ENCODE measurements at places on chromosomes 12 and 14.

- no peak for DNase-seq
Measured at GRCh38 chr14:35231207-35231760, 60.9 kb upstream of the PSMA6 start.

GRCh38 chr14:83320837-83321236 lies 1787.2 kb upstream of the SEL1L start:
- no peak for DNase-seq

- no peak for DNase-seq
Measured at GRCh38 chr12:62805517-62805916, 129.4 kb downstream of the PPM1H start.

- DNase-seq: no peak
Measured at GRCh38 chr14:68469208-68469713, 323.6 kb downstream of the ZFP36L1 start.

GRCh38 chr12:25988505-25988904 lies 30.0 kb downstream of the RASSF8 start:
- no peak for DNase-seq

DNA sequence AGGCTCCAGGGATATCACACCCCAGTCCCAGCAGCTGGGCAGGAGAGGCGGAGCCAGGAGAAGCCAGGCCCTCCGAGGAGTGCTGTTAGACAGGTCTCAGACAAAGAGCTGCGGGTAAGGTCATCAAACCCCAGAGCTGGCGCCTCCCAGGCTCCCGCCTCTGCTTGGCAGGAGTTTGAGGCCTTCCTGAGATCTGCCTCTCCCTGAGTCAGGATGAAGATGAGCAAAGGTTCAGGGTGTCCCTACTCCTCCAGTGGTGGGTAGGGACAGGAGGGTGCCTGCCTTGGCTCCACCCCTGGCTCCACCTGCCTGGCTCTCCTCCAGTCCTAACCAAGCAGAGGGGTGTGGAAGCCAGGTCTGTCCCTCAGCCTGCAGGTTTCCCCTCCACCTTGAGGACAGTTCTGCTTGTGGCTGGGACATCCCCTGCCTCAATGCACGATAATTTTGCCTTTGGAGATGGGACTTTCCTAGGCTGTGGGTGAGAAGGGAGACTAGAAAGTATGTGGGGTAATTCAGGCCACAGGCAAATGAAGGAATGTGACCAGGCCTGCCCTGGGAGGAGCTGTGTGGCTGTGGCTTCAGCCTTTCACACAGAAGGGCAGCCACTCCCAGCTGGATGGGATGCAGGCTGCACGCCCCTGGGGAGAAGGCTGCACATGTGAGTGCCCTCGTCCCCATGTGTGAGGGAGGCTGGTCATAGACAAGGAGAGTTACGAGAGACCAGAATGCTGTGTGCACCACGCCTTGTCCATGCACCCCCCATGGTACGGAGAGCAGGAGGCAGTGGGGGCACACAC lies 2.2 kb downstream of the PLEKHG6 start:
- DNase-seq: peak; percentile 42

DNA sequence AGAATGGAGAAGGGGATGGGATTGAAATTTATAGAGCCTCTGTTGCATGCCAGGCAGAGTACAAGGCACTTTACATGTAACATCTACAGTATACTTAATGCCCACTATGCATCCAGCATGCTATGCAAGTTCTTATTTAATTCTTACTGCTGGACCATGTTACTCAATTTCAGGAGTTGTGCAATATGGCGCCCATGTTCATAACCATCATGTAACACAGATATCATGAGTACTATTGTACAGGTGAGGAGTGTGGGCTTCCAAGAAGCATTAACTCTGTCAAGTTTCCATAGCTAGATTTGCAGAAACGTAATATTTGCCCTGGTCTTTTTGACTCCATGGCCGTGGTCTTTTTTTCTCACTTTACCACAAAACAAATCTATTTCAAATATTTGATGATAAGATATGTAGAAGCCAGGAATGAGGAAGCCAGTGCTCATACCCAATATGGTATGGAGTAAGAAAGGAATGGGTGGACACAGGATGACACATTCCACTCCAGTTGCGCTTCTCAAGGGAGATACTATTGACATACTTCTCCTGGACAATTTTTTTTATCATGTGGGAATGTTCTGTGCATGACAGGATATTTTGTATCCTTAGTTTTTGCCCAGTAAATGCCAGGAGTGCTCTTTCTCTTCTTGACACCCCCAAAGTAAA lies 191.8 kb downstream of the C12orf75 start:
- no peak for DNase-seq

- DNase-seq: no peak
Measured at GRCh38 chr14:60840313-60840712, 105.8 kb downstream of the MNAT1 start.

DNA sequence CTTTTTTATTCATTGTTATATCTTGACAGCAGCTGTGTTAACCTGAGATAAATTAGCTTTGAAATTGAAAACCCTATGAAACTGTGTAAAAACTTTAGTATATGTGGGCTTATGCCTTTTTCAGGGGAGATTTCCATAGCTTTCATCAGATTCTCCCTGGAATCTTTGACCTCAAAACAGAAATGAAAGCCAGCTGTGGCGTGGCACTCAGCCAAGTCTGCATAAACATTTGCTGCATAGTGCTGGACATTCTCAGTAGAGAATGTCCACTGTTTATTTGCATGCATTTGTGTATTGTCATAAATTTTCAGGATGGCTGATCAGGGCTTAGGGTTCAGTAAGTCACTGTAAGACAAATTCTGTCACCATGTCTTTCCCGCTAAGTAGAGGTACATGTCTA lies 115.3 kb upstream of the NAP1L1 start:
- no peak for DNase-seq

- no peak for DNase-seq
Measured at GRCh38 chr14:103404920-103405319, 19.7 kb downstream of the MARK3 start.

DNA sequence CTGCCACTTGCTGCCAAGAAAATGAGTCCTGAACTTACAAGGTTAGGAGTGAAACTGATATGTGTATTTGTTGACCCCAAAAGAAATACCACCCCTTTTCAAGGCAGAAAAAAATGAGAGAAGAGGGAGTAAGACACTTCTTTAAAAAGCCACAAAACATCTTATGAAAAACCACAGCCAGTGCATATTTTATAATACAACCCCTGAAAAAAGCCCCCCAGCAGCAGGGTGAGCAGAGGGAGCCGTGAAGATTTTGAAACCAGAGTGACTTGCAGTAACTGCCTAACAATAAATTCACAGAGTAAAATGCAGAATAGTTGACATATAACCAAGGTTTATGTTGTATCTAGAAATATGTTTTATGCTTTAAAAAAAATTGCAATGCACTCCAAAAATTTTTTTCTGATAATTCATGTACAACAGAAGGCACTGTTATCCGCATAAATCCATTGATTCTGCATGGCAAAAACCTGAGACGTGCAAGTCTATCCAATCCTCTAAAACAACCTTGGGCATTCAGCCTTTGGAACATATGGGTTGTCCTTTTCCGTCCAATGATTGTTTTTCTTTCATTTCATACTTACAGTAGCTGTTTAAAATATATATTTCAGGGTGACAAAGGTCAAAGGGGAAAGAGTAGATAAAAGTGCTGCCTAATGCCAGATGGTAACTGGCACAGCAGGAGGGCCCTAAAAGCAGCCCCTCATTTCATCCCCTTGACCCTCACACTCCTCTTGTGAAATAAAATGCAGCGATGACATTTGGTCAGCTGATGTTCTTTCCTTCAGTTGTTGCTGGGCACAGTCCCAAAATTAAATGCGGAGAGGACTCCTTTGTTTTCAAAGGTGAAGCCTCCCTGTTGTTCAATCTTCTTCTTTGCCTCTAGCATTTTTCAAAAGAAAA lies 65.3 kb downstream of the IPO8 start:
- DNase-seq: no peak

DNA sequence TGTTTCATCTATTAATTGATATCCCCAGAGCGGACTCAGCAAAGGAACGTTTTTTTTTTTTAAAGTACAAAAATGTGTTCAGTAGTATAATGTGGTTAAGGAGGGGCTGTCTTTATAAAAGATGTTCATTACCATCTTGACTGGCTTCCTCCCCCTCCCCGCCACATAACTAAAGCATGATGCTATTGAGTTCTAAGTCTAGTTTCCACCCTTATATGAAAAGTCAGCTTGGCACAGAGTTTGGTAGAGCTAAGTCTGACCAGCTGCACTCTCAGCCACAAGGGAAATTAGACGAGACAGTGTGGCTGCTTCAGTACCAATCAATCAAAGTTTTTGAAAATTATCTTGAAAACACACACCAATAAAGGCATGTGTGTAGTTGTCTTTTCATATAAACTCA lies 1.9 kb upstream of the MYBPC1 start:
- DNase-seq: no peak

DNA sequence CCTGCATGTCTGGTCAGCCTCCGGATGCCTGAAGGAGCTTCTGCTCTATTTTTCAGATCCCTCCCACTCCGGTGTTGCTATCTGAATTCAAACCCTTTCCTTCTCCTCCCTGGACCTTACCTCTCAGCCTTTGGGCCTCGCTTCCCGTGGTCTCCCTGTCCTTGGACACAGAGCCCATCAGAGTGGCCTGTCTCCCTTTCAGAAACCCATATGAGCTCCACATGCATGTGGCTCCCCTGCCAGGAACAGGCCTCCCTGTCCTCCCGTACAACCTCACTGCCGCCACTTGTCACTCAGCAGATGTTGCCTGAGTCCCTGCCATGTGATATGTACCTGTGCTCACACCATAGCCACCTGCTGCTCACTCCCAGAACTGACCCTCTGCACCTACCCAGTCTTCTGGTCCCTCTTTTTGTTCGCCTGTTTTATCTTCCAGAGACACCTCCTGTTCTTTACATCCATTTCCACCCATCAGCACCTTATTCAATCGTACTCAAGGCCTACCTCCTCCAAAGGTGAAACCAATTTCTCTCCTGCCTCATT lies 182.5 kb downstream of the ZFP36L1 start:
- DNase-seq: no peak

GRCh38 chr14:42911642-42912041 lies 1305.0 kb downstream of the LRFN5 start:
- no peak for DNase-seq

DNA sequence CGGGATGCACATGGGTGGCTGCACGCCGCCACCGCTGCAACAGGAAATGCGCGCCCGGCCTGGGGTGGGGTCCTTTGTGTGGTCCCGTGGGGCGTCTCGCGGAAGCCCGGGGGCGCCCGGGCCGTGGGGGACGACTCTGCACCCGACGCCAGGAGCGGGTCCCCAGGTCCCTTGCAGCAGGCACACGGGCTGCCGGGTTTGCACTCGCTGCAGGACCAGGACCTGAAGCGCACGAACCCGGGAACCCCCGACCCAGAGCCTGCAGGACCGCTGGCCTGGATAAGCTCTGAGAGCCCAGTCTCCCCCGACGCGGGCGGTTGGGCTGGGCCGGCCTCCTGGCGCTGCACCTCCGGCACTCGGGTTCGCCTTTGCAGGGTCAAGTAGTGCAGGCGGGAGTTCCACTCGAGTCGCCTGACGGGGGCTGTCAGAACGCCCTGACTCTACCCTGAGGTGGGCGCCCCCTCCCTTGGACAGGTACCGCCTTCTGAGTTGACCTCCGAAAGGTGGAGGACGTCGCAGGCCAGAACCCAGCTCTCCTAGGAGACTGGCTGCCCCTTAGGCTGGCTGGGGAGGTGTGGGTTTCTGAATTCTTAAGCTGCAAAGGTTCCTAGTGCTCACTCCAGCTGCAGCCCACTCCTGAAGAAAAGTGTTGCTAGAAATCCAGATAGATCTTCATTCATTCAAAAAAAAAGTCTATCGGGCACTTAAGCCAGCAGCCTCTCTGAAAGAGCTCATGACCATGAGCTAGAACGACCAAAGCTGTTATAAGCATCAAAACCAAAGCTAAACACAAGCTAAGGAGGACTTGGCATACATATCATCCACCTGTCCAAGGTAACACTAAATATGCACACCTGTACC lies 68.0 kb downstream of the RNF34 start:
- no peak for DNase-seq

- DNase-seq: no peak
Measured at GRCh38 chr12:80317307-80317706, 126.7 kb upstream of the PTPRQ start.

GRCh38 chr14:51547260-51547659 lies 104.5 kb upstream of the FRMD6 start:
- DNase-seq: peak; percentile 70

DNA sequence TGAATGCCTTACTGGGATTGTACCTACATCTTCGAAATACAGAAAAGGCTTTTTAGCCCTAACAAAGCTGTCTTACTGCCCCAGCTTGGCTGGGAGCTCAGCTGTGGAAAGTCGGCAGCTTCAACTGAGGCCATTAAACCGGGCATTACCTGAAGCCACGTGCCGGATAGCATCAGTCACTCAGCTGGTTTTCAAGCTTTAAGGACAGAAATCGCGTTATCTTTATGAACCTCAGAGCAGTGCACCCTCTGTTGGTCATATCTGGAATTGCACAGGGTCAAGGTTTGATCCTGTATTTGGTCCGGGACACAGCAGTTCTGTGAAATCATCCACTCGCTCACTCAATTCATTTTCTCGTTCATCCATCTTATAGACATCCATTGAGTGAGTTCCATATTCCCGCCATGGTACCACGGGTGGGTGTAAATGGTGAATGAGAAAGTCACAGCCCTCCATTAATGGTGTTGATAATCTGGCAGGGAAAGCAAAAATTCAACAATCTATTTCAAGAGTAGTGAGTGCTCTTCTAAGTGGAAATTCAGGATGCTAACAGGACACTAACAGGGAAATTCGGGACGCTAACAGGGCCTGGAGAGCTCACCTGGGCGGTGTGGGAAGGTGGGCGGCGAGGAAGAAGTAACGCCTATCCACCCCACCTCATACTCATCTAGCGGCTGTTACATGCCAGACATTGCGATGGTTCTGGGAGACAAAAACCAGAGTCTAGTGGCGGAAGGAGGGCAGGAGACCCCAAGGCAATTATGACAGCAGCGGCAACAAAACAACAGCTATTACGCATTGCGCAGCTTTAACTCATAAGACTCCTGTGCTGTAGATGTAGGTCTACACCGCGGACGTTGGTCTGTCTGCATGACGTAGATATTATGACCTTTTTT lies 60.6 kb upstream of the TCL1A start:
- no peak for DNase-seq

GRCh38 chr14:93007225-93007997 lies 84.5 kb downstream of the CHGA start:
- DNase-seq: peak; percentile 59

GRCh38 chr12:109894939-109895338 lies 5.1 kb upstream of the TCHP start:
- DNase-seq: no peak

DNA sequence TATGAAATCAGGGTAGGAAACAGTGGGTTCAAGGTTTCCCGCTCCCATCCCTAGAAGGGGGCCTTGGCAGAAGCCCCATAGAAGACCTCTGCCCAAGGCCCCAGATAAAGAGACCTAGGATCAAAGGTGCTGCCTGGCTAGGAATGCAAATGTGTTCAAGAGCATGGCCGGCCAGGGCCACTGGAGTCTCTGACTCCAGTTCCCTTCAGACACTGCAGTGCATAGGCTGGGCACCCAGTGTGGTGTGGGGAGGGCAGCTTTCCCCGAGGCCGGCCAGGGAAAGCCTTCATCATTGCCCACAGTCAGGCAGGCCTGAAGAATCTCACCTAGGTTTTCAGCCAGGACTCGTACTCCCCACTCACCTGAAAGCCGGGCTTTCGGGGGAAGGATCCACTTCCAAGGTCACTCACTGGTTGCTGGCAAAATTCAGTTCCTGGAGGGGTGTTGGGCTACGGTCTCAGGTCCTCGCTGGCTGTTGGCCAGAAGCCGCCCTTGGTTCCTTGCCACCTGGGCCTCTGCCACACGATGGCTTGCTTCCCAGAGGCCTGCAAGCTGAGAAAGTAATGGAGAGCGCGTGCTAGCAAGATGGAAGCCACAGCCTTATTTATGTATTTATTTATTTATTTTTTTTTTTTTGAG lies 9.7 kb upstream of the PEBP1 start:
- no peak for DNase-seq

- no peak for DNase-seq
Measured at GRCh38 chr14:35336494-35337268, 44.5 kb downstream of the PSMA6 start.
